ENCODE measurements at places on chromosomes 1 and 21.

DNA sequence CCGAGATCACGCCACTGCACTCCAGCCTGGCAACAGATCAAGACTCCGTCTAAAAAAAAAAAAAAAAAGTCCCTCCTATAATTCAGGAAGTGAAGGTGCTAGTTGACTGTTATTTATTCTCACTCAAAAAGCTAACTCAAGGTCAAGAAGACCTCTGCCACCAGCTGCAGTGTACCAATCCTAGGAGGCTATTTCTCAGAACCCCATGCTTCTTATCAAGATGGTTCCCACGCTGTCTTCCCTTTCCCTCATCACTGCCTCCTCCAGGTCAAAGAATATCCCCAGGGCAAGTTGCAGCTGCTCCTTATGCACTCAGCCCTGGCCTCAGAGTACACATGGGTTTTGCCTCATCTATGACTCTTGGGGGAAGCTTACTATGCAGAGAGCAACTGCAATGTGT is 53.6 kb downstream of the RERE start:
- no peak for DNase-seq

GRCh38 chr1:4053774-4054173 is 153.7 kb upstream of the C1orf174 start:
- DNase-seq: no peak

GRCh38 chr1:32817815-32818786 is 648 bp downstream of the S100PBP start:
- DNase-seq: peak; percentile 11

GRCh38 chr1:154707901-154708463 is 100.0 kb upstream of the ADAR start:
- no peak for DNase-seq

GRCh38 chr1:101605878-101606277 is 369.1 kb downstream of the S1PR1 start:
- DNase-seq: no peak

- no peak for DNase-seq
Measured at GRCh38 chr1:176989754-176990153, 174.8 kb downstream of the ASTN1 start.

GRCh38 chr21:29501451-29501850 is 202.7 kb downstream of the BACH1 start:
- no peak for DNase-seq

DNA sequence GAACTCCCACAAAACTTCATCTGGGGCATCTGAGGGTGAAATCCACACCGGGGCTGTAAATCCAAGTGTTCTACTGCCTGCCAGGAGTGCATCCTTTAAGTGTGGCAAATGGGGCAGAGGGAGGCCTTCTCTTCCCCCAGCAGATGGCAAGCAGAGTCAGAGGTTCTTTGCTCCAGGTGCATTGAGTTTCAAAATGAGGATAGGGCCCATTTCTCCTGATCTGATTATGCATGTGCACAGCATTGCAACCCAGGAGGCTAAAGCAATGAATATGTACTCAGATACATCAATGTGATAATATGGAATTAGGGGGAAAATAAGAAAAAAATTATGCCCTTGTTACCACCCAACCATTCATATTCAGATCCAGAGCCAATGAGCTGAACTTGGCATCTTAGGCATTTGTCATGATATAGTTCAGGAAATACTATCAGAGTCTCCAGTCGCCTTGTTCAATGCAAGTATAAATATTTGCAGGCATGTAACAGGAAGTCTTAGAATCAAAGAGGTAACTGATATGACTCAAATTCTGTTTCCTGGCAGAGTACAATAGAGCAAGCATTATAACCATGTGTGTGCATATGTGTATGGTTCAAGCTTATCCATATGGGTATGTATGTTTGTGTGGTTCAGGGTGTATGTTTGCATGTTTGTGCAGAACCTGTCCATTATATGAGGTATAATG is 473.8 kb upstream of the PKN2 start:
- no peak for DNase-seq

DNA sequence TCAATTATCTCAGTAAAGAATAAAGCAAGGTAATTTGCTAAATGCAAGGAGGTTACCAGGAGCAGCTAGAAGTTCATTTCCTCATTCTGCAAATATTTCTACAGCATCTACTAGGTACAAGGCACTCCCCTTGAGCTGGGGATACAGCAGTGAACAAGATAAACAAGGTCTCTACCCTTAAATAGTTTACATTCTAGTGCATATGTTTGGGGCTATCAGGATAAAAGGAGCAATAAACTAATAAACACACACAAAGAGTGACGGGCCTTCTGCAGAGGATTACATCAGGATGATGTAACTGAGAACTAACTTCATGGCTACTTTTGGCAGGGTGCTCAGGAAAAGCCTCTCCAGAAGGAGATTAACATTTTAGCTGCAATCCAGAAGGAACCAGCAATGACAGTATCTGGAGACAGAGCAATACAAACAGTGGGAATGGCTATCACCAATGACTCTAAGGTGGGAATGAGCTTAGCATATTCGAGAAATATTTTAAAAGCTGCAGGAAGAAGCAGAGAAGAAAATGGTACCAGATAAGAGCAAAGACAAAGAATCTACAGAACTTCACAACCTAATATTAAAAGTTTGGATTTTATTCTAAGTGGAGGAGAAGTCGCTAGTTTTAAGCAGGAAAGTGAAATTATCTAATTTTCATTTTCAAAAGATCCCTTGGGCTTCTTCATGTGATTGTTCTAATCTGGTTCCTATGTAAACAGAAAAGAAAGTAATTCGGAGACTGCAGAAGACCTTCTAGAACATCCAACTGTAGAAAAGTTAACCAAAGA is 25.8 kb downstream of the TP53BP2 start:
- DNase-seq: no peak

All from NCI-H1436 treated with DMSO at 0.1 percent for 48 hours (cell line).